ENCODE measurements at places on chromosomes 1 and 21.

DNA sequence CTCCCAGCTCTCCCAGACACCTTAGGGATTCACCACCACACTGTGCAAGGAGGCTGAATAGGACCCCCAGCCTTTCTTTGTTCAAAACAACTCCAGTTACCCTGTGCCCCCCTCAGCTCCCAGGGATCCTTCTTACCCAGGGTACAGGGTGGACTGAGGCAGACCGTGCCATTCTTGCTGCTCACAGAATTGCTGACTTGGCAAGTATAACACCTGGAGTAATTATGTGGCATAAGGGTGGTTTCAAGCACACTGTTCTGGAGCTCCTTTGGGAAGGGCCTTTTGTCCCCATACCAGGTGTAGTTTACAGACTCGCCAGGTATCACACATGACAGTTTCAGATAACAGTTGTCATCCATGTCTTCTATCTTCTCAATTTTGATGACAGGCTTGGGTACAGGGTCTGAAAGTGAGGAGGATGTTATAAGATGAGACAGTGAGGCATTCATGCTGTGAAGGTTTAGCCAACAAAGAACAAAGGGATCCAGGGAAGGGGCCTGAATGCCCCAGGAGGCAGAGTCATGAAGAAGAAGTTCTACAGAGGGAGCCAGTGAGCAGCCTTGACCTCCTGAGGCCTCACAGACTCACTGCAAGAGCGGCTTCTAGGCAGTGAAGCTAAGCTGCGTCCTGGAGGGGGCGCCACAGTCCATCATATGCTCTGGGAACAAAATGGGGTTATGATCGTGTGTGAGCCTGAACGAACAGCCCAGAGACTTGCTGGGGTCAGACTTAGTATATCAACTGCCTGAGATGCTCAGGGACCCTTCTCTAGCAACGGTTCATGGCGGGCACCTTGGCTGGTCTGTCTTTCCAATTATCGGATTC is 30.3 kb downstream of the CD48 start:
- peak; percentile 86 for DNase-seq

GRCh38 chr1:119731060-119731459 is 19.3 kb downstream of the PHGDH start:
- DNase-seq = no peak

GRCh38 chr1:28232558-28233263 is at the start of gene DNAJC8:
TSS of gene DNAJC8 (minus strand) at chr1:28233029. CDS start at chr1:28232998, 31 bp downstream.
- peak; percentile 97 for DNase-seq

- no peak for DNase-seq
Observed at GRCh38 chr1:211723273-211723672, 47.9 kb upstream of the NEK2 start.

GRCh38 chr1:205294175-205294917 is 27.2 kb downstream of the NUAK2 start:
- DNase-seq = no peak

DNA sequence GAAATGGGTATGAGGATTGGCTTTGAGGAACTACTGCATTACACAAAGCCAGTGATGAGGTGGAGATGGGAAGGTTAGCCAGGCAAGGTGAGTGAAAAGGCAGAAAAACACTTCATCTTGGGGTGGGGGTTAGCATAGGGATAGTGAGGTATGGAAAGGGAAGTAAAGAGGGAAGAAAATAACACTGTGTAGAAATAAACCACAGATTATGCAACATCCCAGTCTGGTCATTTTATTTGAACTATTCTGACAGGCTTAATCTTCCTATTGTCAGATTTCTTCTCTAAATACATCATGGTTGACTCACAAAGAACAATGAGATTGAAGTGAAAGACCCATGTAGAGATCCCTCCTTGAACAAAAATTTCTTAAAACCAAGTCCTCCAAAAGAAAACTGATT is 640.2 kb downstream of the PTPRC start:
- no peak for DNase-seq

DNA sequence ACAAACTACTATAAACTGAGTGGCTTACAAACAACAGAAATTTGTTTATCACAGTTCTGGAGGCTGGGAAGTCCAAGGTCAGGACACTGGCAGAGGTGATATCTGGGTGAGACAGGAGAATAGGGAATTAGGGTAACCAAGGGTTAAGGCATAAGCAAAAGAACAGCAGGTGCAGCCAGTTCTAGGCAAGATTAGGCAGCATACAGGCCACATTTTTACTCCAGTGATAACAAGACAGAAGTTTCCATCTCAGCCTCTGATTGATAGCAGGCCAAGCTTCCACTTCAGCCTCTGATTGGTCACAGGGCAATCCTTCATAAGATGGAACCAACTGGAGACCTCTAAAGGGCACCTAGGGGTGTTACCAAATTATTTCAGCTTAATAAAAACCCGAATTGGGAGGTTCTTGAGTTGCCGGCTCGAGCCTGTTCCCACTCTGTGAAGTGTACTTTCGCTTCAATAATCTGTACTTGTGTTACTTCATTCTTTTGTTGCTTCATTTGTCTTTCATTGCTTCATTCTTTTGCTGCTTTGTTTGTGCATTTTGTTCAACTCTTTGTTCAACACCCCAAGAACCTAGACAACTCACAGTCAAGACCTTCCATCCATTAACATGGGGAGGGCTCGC is 185.6 kb downstream of the TOMM20 start:
- no peak for DNase-seq

GRCh38 chr1:88736633-88737248 is 52.7 kb downstream of the PKN2 start:
- no peak for DNase-seq

GRCh38 chr1:208054911-208055379 is 144.0 kb upstream of the CD34 start:
- DNase-seq = no peak
